ENCODE measurements at places on chromosomes 5 and 9.
A peak's percentile ranks its signal among the peaks of the same experiment; 100 is the strongest.

GRCh38 chr9:116327701-116328405 lies 174.3 kb downstream of the PAPPA start:
- DNase-seq = no peak

DNA sequence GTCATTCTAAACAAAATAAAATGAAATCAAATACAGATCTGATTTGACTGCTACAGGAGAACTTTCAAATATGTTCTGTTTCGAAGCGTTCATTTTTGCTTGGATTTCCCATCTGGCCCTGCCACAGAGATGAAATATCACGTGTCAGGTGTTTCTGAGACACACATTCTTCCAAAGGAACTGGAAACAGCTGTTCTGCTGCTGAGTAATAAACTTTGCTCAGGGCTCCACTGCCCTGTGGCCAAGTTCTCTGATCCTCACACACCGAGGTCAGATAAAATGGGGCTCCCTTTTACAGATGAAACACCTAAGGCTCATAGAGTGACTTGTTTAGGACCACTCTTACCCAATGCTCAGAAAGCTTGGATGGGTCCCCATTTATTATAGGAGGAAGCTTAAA lies 42.5 kb downstream of the FRMPD1 start:
- DNase-seq = no peak

GRCh38 chr5:3598769-3599211 lies 3.2 kb downstream of the IRX1 start:
- no peak for DNase-seq

GRCh38 chr5:109878887-109879286 lies 189.2 kb downstream of the MAN2A1 start:
- DNase-seq = no peak

- DNase-seq = no peak
Observed at GRCh38 chr9:114613087-114613486, 2.0 kb downstream of the TMEM268 start.

- DNase-seq = peak; percentile 65
Observed at GRCh38 chr9:93467462-93467861, 14.1 kb upstream of the FAM120AOS start.

DNA sequence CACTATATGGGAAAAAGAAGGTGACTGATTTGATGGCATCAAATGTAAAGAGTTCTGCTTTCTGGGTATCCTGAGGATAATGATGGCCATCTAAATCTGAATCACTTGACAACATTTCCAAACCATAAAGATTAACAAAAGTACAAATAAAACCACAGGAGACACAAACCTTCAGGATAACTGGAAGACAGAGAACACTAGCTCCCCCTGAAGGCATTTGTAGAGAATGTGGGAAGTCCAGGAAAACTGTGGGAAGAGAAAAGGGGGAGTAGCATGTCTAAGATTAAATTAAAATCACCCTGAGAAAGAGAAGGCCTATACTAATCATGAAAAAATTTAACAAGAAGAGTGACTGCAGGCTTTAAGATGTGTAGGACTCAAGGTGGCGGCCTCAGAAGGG lies 116.2 kb downstream of the PRELID2 start:
- peak; percentile 48 for DNase-seq

GRCh38 chr5:155087036-155087435 lies 73.5 kb downstream of the KIF4B start:
- DNase-seq = no peak

GRCh38 chr5:93589152-93589828 lies 6.3 kb downstream of the NR2F1 start:
- no peak for DNase-seq

GRCh38 chr9:30015073-30015472 lies 2369.4 kb upstream of the ACO1 start:
- DNase-seq = no peak

- no peak for DNase-seq
Observed at GRCh38 chr5:171882118-171882517, 96.5 kb downstream of the SMIM23 start.

GRCh38 chr5:17444496-17444895 lies 53.5 kb upstream of the TAF11L2 start:
- no peak for DNase-seq

GRCh38 chr9:14891332-14891731 lies 18.9 kb downstream of the FREM1 start:
- no peak for DNase-seq

Measured in small intestine (tissue), 16 donors.